ENCODE measurements at places on chromosomes 16 and 17.

GRCh38 chr16:70759666-70760065 lies 41.3 kb downstream of the VAC14 start:
- DNase-seq = no peak

GRCh38 chr16:30473231-30474073 lies 910 bp downstream of the ITGAL start:
- no peak for DNase-seq

DNA sequence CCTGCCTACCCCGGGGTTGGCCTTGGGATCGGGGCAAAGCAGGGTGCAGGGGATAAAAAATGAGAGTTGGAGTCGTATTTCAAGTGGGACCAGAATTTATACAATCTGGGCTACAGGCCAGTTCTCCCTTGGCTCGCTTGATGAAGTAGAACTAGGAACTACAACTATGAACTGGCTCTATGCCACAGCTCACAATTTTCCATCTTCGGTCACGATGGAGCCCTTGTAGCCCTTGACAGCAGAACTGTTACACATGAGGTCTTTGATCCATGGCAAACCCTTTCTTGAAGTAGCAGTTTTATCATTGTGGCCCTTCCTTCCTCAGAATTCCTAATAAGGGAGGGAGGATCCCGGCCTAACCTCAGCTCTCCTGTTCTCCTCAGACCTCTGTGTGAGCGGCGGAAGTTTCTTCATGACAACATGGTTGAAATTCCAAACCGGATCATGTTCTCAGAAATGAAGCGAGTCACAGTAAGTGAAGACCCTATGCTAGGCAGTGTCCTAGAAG lies 17.1 kb downstream of the LIG3 start:
- DNase-seq = no peak

DNA sequence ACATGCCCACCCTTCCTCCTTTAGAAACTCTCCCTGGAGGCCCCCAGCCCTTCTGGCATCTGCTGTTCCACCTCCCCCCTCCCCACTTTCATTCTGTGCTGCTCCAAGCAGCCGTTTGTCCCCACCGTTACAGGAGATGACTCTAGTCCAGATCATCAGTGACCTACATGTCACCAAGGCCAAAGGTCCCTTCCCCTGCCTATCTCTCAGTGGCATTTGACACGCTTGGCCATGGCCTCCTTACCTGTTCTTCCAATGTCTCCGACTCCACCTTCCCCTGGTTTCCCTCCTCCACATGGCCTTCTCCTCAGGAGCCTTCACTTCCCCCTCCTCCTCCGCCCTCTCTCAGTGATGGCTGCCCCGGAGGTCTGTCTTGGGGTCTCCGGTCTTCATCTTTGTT lies 9.4 kb downstream of the TMEM92 start:
- DNase-seq = no peak

- no peak for DNase-seq
Measured at GRCh38 chr16:11224894-11225676, 30.9 kb downstream of the SOCS1 start.

- no peak for DNase-seq
Measured at GRCh38 chr16:66164581-66165247, 201.8 kb upstream of the CDH5 start.

DNA sequence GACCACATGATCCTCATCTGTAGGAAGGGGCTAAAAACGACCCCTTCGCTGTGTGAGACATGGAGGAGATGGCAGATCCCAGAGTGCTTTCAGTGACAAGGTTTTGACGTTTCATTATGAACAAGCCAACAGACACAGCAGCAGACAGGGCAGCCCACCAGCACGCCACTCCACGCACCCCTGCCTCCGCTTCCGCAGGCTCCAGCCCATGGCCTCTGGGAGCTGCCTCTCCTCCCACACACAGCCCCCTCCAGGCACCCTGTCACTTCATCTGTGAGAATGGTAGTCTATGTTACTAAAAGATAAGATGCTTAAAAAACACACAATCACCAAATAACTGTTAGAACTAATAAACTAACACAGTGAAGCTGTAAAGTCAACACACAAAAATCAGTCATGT lies 12.3 kb upstream of the ADCY7 start:
- no peak for DNase-seq

DNA sequence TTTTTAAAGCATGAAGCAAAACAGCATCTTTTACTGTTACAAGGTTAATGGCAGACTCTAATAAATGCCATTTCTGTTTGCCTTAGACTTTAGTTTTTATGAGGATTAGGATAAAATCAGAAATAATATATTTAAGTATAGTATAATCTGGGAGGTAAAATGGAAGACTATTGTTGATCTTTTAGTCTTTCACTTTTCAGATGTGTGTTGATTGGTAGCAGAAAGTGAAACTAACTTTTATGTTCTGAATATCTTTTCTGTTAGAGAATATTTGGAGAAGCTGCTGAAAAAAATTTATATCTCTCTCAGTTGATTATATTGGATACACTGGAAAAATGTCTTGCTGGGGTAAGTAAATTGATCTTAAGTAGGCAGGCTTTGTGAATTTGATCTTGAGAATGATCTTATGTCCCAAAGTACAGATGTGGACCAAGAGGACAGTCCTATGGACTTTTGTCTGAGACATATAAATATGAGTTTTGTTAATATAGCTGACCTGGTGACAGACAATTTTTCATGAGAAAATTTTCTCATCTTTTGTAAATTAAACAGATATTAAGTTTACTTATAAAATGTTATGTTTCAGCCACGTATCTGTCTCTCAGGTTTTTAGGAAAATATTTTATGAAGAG lies 64.1 kb downstream of the NF1 start:
- DNase-seq = no peak

GRCh38 chr17:42273474-42274252 lies 2.5 kb downstream of the STAT5B start:
- no peak for DNase-seq

DNA sequence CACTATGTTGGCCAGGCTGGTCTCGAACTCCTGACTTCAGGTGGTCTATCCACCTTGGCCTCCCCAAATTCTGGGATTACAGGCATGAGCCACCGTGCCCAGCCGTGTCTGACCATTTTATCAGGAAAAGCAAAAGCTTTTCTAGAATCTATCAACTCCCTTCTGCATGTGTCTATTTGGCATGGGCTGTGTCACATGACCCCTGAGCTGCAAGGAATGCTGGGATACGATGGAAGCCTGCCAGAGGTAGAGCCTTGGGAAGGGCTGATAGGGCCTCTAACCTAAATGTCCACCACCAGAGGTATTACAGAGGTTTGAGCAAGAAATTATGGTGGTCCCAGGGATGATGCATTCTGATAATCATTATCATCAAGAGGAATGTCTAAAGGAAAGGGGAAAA lies 616.2 kb downstream of the WWOX start:
- DNase-seq = no peak

- DNase-seq = no peak
Measured at GRCh38 chr16:17368951-17369350, 101.8 kb downstream of the XYLT1 start.

GRCh38 chr17:49783071-49783715 lies 5.3 kb upstream of the KAT7 start:
- no peak for DNase-seq

GRCh38 chr16:6884002-6884401 lies 448.6 kb upstream of the RBFOX1 start:
- DNase-seq = no peak

- DNase-seq = no peak
Measured at GRCh38 chr16:88581033-88581432, 10.8 kb downstream of the ZC3H18 start.

- DNase-seq = no peak
Measured at GRCh38 chr16:88813269-88814143, 1.8 kb upstream of the APRT start.

DNA sequence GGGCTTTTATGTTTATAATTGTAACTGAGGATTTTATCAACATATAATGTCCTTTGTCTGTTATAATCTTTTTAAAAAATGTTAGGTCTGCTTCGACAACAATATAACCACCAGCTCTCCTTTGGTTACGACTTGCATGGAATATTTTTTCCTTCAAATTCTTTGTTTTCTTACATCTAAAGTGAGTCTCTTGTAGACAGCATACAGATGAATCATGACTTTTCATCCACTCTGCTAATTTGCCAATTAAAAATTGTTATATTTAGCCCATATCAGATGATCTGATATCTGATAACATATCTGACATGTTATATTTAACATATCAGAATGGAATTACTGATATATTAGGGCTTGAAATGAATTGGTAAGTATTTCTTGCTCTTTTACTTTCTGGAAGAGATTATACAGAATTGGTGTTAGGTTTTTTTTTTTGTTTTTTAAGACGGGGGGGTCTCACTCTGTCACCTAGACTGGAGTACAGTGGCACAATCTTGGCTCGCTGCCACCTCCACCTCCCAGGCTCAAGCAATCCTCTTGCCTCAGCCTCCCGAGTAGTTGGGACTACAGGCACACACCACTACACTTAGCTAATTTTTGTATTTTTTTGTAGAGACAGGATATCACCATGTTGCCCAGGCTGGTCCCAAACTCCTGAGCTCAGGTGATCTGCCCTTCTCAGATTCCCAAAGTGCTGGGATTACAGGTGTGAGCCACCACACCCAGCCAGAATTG lies 27.5 kb downstream of the TBX21 start:
- no peak for DNase-seq

DNA sequence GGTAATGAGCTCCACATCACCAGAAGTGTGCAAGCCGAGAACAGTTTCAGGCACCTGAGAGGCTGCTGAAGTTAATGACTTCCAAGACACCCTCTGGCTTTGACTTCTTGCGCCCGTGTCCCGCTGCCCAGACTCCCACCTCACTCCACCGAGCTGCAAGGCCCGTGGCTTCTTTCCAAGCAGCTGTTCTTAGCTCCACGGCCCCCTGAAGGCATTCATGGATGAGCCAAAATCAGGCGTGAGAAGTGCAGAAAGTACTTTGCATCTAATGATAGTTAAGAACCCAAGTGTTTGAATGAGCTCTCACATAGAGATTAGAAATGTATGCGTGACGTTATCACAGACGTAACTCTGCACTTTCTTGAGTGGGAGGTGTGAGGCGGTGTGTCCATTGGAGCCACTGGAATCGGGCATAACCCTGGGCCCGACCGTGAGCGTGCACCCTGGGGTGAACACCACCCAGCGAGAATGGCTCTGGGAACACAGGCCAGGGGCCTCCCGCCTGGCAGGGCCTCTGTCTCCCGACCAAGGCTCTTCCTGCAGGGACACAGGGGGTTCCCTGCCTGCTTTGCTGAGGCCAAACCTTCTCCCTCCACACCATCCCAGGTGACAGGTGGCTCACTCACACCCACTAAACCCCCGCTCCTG lies 11.0 kb downstream of the NPTX1 start:
- no peak for DNase-seq

- no peak for DNase-seq
Measured at GRCh38 chr17:51941272-51941671, 217.2 kb downstream of the CA10 start.

- DNase-seq = no peak
Measured at GRCh38 chr17:50640686-50641351, 6.1 kb downstream of the ABCC3 start.

- DNase-seq = no peak
Measured at GRCh38 chr17:680529-680928, 34.1 kb downstream of the VPS53 start.

DNA sequence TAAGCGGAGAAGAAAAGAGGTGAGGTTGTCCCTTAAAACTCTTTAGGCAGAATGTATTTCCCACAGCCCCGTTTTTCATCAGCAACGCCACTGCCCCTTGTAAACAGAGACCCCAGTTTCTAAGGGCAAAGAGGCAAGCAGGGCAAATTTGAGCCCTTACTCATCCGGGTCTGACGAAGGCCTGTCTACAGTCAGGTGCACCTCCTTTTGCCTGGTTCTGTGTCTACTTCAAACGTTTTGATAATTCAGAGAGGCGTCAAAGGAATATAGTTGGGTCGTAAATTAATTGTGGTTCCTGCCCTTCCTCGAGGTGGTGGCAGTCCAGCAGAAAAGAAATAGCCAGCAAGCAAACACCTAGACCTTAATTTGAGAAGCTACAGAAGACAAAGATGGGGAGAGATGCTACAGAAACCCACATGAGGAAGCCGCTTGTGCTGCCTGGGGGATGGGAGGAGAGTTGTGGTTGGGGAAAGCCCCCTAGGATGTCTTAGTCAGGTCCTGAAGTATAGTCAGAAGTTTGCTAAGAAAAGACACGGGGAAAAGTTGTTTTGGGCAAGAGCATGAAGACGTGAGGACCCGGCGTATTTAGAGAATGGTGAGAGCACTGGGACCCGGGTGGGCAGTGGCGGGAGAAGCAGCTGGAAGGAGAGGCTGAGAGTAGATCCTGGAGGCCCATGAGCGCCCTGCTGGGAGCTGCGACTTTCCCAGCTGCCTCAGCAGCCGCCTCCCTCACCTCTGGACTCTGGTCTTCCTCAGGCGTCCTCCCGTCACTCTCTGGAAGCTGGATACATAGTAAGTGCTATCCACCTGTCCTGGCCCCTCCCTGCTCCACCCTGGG lies 2.4 kb downstream of the FBRS start:
- DNase-seq = no peak

- peak; percentile 0 for DNase-seq
Measured at GRCh38 chr16:24667244-24667764, 62.1 kb upstream of the TNRC6A start.

GRCh38 chr17:66987059-66987616 lies 22.6 kb downstream of the CACNG4 start:
- no peak for DNase-seq

GRCh38 chr17:45388604-45389325 lies 43.9 kb downstream of the ARHGAP27 start:
- no peak for DNase-seq

DNA sequence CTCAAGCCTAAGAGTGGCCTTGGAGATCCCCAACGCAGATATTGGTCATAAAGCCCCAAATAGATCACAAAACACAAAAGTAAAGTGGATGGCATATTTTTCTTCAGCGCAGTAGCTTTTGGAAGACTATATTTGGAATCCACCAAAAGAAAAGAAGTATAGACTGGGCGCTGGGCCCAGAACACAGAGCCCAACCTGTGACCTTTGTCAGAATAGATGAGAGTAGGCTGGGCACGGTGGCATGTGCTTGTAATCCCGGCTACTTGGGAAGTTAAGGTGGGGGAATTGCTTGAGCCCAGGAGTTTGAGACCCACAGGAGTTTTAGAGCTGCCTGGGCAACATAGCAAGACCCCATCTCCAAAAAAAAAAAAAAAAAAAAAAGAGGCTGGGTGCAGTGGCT lies 14.6 kb downstream of the SCIMP start:
- DNase-seq = no peak

GRCh38 chr17:28858801-28859355 lies 4.1 kb downstream of the ERAL1 start:
- DNase-seq = no peak

GRCh38 chr17:75277664-75278071 lies 6.6 kb upstream of the MIF4GD start:
- DNase-seq = no peak
